Posterior vena cava (tissue), 2 donors: ENCODE measurements at places on chromosomes 4 and X.

GRCh38 chr4:140952717-140953116, 180.6 kb downstream of the RNF150 start:
- no peak for DNase-seq

- no peak for DNase-seq
These were observed 550 bp upstream of the CHM start for GRCh38 chrX:86047936-86048280.

GRCh38 chr4:84677093-84677492, 94.2 kb downstream of the CDS1 start:
- DNase-seq: no peak

DNA sequence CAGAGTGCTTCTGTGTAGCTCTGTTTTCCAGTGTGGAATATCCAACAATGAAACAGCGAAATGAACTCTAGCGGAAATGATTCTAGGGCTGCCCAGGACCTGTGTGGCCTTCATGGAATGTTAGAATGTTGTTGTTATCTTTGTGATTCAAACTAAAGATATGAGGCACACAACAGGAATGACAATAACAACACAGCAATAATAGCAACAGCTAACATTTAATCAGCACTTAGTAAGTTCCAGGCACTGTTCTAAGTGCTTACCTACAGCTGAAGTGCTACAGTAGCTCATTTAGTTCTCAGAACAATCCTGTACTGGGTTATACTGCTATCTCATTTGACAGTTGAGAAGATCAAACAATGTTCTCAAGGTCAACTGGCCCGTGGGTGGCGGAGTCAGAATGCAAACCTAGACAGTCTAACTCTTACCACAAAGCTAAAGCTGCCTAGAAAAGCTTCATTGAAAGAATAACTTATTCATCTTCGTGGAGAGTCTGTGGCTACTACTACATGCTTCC, 63.7 kb downstream of the MAML3 start:
- DNase-seq: no peak

DNA sequence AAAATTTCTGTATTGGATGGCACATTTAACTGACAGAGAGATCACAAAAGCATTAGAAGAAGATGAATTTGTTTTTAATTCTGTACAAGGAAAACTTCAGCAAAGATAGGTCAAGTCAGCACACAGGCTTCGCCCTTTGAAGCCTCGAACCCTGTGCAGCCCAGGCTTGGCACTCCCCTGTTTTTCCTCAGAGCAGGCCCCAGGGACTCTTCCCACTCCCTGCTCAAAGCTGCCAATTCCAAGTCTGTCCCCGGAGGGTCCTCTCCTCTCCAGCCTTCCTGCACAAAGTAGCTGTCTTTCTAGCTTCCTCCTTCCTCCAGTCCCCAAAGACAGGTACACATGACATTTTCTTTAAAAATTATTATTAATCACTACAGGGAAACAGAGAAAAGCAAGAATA, 466.3 kb downstream of the PPARGC1A start:
- no peak for DNase-seq

DNA sequence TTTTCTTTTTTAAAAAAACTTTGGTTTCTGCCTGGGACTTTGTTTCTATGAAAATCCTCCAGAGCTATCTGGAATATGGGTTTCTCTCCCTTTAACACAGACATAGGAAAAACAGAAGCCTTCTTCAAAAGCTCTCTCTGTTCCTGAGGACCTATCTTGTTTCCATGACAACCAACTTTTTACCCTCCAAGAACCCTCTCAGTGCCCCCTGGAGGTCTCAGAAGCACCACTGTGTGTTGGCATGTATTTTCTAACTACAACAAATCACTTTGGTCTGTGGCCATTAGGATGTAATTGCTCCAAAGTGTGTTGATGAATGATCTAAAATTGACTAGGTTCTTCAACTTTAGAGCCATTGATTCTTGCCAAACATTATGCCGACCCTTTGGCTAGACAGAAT, 1331.6 kb downstream of the ADGRL3 start:
- no peak for DNase-seq

DNA sequence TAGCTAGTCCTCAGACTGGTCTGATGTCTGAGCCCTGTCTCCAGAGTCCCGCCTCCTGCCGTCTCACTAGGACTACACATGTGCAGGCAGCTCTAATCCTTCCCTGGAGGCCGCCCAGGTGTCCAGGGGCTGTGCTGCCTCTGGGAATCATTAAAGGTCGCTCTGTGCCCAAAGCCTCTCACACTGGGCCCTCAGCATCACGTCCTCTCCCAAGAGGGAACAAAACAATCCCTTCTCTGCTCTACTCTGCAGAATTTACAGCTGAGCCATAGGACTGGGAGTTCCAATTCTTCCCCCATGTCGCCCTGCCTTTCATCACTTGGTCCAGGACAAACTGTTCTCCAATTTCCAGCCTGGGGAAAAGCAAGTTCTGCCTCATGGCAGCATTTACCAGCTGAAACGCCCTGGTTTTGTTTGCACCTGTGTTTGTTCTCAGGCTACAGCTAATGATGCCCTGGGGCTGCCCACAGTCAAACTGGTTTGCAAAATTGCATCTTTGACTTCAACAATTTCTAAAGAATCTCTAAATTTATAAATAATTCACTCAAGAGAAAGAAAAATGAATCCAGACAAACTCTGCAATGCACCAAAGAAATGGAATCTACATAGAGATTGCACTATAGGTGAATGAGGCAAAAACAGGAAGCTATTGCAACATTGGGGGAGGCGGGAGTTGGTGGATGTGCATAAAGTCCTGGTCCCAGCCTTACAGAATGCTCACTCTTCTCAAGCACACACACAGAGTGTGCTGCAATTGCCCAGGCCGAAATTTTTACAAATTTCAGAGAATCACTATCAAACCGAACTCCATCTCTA, 7.2 kb upstream of the MRFAP1 start:
- DNase-seq: peak; percentile 46

DNA sequence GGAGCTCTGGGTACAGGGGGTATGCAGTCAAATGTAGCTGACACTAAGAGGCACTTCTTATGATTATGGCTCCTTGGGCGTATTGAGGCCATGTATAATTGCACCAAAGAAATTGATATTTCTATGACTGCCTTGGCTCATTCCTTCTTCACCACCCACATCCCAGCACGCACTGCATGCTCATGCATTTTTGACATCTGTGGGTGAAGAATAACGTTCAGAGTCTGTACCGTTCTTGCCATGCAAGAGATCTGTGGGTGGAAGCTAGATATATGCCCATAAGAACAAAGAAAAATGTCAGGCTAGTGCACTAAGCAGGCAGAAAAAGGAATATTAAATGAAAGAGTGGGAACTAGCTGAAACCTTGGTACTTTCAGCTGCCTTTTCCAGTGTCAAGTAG, 93.4 kb downstream of the EMCN start:
- no peak for DNase-seq

- no peak for DNase-seq
These were observed 157.6 kb upstream of the SH3RF1 start for GRCh38 chr4:169428376-169428775.

DNA sequence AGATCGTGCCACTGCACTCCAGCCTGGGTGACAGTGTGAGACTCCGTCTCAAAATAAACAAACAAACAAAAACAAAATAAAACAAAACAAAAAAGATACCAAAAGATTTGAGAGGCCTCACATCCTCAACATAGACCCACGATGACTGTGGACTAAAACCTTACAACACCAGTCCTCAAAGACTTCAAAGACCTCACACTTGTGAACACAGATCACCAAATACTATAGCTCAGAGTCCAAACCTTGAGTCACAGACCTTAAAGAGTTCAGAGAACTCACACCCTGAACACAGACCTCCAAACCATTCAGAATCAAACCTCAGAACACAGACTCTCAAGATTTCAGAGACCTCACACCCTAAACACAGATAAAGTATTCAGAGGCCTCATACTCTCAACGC, 12.7 kb upstream of the PAGE4 start:
- no peak for DNase-seq

- no peak for DNase-seq
These were observed 73.0 kb downstream of the USP46 start for GRCh38 chr4:52586069-52586468.

- no peak for DNase-seq
These were observed 22.0 kb downstream of the TNMD start for GRCh38 chrX:100606753-100607152.

- no peak for DNase-seq
These were observed 61.3 kb downstream of the CLNK start for GRCh38 chr4:10623241-10623640.
